ENCODE measurements at places on chromosomes 16 and 17.

GRCh38 chr17:12070561-12070960, 49.9 kb downstream of the MAP2K4 start:
- DNase-seq, result no peak

DNA sequence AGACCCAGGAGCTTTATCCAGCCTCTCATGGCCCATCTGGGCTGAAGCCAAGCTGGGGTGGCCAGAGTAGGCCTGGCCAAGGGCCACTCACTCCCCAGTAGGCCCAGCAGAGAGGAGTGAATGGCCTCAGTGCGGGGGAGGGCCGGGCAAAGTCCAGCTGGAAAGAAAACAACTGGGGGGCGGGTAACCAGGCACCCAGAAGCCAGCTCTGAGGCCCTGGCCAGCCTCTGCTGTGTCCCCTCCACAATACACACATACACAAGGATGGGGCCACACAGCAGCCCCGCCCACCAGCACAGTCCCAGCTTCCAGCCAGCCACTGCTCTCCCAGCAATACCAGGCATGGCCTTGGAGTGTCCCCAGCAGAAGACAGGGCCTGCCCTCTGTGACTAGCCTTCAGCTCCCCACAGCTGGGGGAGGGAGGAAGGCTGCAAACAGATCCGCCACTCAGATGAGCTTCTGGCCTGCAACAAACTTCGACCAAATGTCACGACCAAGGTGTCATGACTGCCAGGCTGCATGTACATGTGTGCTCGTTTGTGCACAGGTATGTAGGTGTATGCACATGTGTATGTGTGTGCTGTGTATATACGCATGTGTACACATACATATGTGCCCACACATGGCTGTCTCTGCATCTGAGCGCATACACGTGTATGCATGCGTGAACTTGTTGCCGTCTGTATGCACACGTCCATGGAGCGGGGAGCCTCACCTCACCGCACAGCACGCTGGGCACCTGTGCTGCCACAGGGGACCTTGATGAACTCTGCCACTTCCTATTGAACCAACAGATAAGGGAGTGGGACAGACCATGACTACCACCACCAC, 5.0 kb downstream of the CARHSP1 start:
- no peak for DNase-seq

DNA sequence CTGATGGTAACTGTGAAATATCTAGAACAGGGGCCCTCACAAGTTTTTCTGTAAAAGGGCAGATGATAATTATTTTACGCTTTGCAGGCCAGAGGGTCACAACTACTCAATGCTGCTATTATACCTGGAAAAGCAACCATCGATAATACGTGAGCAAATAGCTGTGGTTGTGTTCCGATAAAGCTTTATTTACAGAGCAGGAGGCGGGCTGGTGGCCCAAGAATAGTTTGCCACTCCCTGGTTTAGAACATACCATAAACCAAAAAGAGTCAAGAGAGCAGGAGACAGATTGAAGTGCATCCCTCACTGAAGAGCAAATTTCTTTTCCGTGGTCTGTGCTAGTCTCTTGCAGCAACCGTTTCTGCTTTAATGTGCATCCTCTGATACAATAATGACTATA, 77.9 kb upstream of the DYNLRB2 start:
- no peak for DNase-seq

- DNase-seq, result no peak
Measured at GRCh38 chr17:16329519-16330271, 23.6 kb downstream of the CENPV start.

- no peak for DNase-seq
Measured at GRCh38 chr17:9532715-9533114, 42.9 kb downstream of the STX8 start.

DNA sequence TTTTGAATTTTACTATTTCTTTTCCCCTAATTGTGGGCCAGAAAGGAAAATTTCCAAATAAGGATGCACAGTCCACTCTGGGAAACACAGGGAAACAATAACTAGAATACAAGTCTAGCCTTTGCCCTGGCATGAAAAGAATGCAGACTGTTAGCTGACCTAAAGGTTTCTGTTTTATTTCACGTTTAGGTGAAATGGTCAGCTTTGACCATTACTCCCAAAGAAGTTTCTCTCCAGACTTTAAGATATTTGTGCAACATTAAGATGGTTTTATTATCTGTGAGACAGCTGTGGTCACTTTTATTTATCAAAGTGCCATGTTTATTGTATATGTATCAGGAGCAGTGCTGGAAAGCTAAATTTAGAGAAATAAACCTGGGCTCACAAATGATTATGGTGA, 163.9 kb downstream of the SPECC1 start:
- no peak for DNase-seq

DNA sequence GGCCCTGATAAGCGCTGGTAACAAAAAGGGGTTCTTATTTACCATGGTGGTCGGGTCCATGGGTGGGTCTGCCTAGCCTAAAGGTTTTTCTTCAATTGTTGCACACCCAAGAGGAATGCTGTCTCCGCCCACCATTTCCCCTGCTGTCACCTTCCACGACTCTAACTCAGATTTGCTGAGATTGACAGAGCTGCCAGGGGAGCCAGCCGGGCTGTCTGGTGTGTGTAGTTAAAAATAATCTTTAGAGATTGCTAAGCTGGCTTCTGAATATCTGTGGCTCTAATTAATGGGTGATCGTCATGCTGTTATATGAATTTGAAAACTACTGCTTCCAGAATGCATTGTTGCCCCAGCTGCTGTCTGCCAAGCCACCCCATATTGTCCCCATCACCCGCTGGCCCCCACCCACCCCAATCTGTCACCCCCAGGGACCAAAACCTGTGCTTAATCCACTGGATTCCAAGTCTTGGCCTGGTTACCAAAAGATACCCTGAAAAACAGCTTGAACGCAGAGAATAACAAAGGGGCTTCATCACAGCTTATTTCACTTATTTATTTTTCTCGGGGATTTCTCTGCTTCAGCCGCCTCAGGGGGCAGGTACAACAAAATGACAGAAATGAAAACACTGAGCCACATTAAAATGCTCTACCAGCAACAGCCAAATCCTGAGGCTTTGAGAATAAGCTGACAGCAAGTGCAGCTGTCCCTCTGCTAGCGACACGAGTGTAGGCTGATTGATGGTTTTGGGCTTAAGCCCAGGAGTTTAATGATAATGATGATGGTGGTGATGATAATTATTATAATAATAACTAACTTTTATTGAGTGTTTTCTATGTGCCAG, 46.1 kb upstream of the NLK start:
- no peak for DNase-seq

- no peak for DNase-seq
Measured at GRCh38 chr17:7292729-7293128, 1.7 kb downstream of the YBX2 start.
